ENCODE measurements at places on chromosomes 1 and 21.

- no peak for DNase-seq
Observed at GRCh38 chr1:79005945-79006344, 585 bp downstream of the ADGRL4 start.

GRCh38 chr1:45353685-45354084, 13.4 kb upstream of the MUTYH start:
- DNase-seq, result no peak

- no peak for DNase-seq
Observed at GRCh38 chr1:209104646-209105045, 478.9 kb upstream of the CAMK1G start.

- DNase-seq, result peak; percentile 42
Observed at GRCh38 chr1:92992054-92992453, 30.8 kb upstream of the DIPK1A start.

DNA sequence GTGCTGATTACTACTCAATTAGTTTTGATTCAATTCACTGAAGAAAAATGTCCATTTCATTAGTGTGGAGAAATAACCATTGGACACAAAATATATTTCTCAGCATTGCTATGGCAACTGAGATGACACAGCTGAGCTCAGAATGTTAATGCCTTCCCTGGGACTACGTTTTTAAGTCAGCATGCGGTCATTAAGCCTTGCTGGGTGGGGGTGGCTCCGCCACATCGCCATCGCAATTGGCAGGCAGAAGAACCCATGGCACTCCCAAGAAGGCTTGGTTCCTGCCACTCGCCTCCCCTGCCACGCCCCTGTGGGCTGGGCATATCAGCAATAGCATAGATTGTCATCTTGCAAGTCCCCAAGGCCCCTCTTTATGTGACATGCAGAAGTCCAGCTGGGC, 256.7 kb upstream of the CAMK1G start:
- no peak for DNase-seq
